ENCODE measurements at places on chromosomes 3 and 15.

- no peak for DNase-seq
Measured at GRCh38 chr15:96431786-96432185, 101.3 kb downstream of the NR2F2 start.

DNA sequence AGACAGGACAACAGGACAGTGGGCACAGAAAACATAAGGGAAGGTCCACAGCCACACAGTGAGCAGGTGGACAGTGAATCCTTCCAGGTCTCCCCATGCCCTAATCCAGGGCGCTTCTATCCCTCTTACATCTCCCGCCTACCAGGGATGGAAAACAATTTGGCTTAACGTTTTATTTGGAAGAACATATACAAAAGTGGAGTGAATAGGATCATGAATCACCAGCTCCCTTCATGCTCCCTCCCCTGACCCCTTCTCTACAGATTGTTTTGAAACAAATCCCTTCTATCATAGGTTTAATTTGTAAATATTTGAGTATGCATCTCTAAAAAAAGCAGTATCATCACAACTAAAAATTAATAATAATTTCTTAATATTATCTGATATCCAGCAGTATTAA, 52.5 kb downstream of the CLDN11 start:
- DNase-seq: no peak

GRCh38 chr15:45616901-45617323, 17.9 kb upstream of the SQOR start:
- no peak for DNase-seq

DNA sequence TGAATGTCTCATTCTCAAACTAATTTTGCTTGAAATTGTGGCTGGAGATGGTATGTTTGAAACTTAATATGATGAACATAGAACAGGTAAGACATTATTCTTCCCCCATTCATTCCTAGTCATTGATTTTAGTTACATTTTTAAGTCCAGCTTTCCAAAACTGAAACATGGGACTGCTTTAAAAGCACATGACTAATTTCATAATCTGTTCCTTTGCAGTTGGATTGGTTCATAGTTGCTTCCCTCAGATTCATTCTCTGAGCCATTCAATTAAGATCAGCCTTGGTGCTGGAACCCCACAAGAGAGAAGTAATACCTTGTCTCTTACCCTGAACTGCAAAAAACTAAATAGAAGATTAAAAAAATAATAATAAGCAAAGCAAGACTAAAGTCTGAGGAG, 87.5 kb upstream of the TGFBR2 start:
- no peak for DNase-seq

DNA sequence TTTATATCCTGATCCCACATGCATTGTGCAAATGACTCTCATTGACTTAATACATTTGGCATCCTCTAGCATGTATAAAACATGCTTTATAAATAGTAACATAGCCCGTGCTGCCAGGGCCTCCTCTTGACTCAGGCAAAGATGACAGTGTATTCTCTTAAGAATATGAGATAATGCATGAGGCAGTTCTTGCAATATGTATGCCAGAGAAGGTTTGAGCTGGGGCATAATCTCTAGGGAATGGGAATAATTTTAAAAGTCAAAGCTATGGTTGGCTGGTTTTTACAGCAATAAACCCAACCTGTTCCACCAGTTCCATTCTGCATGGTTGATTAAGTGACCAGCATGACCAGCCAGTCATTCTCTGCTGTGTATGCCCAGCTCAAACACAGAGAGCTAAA, 179.0 kb upstream of the PFN2 start:
- DNase-seq: no peak

- no peak for DNase-seq
Measured at GRCh38 chr15:25829073-25829472, 34.1 kb downstream of the ATP10A start.

- no peak for DNase-seq
Measured at GRCh38 chr3:161310649-161311423, 60.5 kb downstream of the SPTSSB start.

DNA sequence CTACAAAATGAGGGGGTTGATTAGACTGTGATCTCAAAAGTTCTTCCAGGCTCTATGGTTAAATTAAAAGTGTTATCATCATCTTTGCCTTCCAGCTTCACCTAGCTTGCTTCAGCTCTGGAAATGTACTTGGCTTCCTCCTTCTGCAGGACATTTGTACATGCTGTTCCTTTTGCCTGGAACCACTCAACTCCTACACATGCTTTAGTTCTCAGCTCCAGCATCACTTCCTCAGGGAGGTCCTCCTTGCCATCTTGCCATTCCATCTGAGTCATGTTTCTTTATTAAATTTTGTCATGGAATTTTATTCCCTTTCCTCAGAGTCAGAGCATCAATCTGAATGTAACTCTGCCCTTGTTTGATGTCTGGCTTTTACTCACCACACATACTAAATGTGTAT, 158.6 kb upstream of the FEZF2 start:
- DNase-seq: no peak

DNA sequence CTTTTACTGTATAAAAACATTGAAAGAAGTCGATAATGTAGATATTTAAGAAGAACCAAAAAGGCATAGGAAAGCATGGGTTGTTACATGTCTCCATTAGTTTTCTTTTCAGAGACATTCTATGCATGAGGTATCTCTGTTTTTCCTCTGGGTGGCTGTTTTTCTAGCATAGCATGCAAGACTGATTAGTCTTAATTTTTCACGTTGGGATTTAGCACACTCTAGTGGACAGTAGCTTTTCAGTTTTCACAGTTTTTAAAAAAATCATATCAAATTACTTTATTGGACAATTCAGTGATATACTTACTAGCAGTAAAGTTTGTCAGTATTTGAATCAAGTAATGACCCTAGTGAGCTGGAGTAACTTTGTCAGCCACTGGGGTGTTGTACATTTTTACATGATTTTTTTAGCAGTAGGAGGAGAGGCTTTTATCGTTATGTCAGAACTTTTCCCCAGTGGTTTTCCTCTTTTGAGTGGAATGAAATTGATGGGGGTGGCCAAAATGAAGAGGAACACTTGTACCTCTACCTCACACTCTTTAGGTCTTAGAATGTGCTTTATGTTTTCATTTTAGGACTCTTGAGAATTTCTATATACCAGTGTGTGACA, 57.2 kb downstream of the SEC22A start:
- no peak for DNase-seq

All from GOT3 (cell line).